Stimulated activated CD4-positive, alpha-beta T cell treated with anti-CD3 and anti-CD28 coated beads, TNF-alpha, amount 100 ng/mL, for 48 hours (primary cell): ENCODE measurements at places on chromosomes 2 and 18.

DNA sequence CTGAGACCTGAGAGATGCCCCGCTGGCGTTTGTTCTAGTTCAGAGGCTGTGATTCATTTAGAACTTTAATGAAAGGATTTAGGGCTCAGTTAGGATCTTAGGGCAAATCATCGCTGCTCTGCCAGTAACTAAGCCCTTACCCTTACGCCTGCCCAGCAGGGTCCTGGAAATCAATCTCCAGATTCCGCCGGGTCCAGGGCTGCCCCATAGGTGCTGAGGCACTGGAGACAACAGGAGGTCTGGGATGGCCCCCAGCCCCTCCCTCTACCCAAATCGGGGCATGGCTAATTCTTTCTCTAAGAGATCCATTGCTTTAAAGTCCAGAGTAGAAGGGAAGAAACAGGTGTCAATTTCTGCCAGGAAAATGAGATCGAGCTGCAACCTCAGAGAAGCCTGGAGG, 83.1 kb downstream of the SDC1 start:
- DNase-seq, result no peak

- DNase-seq, result no peak
Observed at GRCh38 chr2:3885629-3886628, 182.6 kb downstream of the DCDC2C start.

DNA sequence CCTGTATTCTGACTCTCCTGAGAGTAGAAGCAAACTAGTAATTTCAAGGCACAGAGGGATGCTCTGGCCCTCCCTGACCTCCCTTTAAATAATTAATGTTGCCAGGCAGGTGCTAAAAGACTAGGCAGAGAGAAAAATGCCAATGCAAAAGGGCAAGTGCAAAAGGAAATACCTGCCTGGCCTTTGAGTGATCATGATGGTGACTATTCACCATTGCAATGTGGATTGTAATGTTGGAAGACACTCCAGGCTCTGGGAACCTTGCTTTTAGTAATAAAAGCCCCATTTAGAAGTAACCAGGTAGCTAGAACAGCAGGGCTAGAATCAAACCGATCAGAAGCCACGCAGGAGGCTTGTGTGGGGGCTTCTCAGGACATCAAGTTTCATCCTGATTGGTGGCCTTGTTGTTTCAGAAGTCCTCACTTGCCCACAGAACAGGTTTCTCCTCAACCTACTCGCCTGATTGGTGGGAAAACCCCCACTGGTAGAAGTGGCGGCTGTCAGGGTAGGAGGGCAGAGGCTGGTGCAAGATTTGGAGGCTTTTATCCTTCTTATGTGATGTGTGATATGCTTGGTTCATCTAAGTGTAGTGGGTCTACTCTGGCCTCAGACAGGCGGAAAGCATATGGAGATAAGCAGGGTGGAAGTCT, 16.0 kb upstream of the CHRNA1 start:
- no peak for DNase-seq

DNA sequence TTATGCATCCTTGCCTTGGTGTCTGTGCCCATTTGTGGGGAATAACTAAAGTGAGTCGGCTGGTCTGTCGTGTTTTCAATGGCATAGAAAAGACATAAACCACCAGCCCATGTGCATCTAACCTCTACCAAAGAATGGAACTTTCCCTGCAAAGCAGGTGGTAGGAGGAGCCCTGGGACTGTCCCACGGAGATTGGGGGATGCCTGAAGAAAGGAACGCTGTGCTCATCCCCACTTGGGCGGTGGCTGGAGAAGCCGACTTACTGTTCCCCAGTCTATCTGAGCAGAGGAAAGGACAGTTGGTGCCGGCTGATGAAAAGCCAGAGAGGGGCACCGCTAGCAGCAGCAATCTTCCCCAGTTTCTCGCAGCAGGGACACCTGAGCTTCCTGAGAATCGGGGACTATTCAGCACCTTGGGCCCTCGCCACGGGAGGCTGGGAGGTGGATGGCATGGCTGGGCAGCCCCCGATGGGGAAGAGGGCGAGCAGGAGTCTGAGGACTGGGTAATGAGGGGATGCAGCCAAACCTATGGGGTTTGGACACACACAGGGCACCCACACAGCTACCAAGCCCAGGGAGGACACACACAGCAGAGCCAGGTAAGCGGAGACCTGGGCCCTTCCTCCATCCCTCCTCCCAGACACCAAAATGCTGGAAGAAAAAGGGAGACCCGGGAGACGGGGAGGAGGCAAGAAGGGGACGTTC, 53.7 kb upstream of the AGAP1 start:
- no peak for DNase-seq

GRCh38 chr2:241776336-241777169, at the start of gene GAL3ST2:
TSS of gene GAL3ST2 (plus strand) at chr2:241776822. CDS start at chr2:241776956, 134 bp downstream.
- DNase-seq, result no peak

DNA sequence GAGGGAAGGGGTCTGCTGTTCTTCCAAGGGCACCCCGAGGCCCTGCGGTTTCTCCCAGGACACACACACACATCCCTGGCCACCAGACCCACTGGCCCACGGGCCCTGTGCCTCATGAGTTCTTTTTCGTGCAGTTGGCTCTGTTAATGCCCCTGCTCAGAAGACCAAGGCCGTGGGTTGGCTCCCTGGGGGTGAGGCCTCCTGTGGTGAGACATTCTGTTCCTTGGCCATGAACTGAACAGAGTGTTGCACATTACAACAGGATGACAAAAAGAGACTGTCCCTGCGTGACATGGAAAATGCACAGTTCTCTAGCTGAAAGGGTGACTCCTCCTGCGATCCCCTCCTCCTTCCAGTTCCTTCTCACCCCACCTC, 30.7 kb downstream of the SH2D6 start:
- DNase-seq, result no peak

DNA sequence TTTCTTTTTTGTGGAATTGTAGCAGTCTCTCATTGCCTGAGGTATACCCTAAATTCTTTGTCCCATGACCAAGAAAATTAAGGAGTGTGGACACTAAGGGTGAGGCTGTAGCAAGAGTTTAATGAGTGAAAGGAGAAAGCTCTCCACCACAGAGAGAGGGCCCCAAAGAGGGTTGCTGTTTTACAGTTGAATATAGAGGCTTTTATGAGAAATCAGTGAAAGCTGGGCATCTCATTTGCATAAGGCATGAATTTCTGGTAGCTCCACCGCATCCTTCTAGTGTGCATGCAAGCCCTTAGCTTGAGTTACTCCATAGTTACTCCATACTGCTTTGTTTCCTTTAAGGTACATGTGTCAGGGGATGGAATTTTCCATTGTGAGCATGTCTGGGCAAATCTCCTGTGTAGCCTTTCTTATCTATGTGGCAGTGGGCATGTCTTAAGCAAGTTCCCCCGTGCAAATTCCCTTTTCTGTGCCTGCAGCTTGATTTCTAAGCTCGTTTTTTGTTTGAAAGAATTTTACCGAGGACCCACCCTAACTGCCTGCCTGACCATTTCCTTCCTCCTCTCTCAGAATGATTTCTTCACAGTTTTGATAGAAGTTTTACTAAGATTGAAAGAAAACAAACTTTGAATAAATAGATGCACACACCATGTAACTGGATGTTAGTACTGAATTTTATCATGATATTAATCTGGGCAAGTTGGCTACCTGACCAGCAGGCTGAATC, 218.9 kb downstream of the PARD3B start:
- no peak for DNase-seq

- no peak for DNase-seq
Observed at GRCh38 chr2:19744456-19745199, 157.2 kb downstream of the TTC32 start.

DNA sequence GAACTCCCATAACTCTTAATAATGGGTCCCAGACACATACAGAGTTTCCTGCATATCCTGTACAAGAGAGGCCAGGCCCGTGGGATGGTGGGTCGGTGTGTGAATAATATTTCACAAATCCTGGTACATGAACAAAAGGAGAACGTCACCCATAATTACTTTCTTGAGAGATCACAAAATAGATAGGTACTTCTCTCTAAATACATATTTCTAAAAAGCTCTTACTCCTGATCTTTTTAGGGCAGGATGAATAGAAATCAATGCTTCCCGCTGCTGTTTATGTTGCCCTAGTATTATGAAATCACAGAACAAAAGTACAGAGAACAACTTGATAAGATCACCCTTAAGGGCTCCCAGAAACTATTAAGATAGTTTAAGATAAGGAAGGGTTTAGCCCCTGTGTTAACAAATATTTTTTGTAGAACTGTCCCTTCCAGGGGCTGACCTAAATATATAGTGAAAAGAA, 5.4 kb downstream of the IRS1 start:
- DNase-seq, result no peak

- DNase-seq, result no peak
Observed at GRCh38 chr2:3142210-3142609, 235.4 kb downstream of the EIPR1 start.

GRCh38 chr2:216194013-216194412, 84.9 kb downstream of the XRCC5 start:
- DNase-seq, result no peak

DNA sequence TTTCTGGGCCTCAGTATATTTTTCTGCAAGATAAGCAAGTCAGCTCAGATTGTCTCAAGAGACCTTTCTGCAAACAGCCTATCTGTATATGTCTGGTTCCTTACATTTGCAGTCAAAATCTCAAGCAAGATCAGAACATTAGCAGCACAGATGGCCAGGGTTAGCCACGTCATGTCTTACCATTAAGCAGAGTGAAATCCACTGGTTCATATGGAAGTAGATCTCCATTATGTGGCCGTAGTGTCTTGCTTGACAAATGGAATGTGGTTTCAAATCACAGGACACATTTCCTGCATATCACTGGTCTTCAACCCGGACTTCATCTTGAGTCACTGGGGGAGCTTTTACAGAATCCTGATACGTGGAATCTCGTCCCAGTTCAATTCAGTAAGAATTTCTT, 500.2 kb downstream of the FBXO15 start:
- DNase-seq, result no peak

GRCh38 chr2:102129951-102130646, 12.4 kb upstream of the IL1R1 start:
- DNase-seq, result no peak

DNA sequence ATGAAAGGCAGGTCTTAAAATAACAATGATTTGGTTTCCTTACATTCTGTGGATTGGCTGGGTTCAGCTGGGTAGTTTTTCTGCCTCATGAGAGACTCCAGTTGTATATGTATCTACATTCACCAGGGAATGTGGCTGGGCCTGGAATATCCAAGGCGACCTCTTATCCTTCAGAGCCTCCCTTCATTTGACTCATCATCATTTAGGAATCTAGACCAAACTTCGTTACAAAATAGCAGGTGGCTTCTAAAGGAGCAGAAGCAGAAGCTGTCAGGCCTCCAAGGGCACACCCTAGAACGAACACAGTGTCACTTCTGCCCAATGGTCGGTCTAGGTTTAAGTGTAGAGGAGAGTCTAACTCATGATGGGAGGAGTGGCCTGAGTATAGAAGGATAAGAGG, 204.2 kb downstream of the EN1 start:
- DNase-seq, result no peak

GRCh38 chr2:217714287-217714751, 288.5 kb downstream of the TNS1 start:
- no peak for DNase-seq

DNA sequence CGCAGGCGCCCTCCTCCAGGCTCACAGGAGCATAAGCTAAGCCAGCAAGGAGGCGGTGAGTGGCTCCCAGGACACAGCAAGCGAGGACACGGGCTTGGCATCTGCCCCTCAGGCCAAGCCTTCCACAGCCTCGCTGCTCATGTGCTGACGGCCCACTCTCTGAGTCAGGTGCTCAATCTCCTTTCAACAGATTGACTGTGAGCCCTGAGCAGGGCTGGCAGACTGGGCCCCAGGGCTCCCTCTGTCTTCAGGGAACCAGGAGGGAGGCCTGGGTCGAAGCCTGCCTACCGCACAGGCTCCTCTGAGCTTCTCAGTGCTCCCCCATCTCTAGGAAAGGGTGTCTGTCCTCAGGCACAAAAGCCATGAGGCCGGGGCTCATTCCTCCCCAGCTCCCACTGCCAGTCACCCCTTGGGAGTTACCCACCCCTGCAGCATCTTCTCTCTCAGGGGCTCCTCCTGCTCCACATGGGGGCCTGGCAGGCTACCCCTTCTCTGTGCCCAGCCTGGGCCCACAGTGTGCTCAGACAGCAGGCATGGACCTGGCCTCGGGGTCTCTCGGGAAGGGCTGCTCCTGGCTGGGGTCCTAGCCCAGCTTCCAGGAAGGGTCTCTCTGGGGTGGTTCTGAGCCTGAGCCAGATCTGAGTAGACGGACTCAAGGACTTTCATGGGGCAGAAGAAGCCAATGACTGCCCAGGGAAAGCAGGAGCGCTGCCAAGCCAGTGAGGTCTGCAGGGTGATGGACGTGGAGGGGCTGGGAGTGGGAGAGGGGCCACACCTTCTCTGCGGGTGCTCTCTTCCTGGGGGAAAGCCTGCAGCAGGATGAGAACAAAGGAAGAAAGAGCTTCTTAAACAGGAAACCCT, 138.0 kb upstream of the GPC1 start:
- no peak for DNase-seq

DNA sequence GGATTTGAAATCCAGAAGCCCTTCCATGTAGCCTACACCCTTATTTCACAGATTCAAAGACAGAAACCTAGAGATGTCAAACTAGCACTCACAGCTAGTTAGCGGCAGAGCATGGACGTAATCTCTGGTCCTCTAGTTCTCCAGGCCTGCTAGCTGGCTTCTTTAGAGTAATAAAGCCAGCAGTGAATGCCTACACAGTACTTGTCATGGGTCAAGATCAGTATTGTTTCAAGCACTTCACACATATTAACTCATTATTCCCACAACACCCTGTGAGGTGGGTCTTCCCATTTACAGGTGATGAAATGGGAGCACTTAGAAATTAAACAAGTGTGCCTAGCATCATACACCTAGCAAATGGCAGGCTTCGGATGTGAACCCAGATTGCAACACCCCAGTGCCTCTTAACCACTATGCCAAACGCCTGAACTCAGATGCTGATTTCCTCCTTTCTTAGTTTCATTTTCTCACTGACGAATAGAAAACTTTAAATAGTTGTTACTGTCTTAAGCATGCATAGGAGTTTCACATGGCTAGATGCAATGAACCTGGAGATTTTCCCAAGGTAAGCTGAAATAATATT, 14.5 kb upstream of the ZBTB14 start:
- no peak for DNase-seq

DNA sequence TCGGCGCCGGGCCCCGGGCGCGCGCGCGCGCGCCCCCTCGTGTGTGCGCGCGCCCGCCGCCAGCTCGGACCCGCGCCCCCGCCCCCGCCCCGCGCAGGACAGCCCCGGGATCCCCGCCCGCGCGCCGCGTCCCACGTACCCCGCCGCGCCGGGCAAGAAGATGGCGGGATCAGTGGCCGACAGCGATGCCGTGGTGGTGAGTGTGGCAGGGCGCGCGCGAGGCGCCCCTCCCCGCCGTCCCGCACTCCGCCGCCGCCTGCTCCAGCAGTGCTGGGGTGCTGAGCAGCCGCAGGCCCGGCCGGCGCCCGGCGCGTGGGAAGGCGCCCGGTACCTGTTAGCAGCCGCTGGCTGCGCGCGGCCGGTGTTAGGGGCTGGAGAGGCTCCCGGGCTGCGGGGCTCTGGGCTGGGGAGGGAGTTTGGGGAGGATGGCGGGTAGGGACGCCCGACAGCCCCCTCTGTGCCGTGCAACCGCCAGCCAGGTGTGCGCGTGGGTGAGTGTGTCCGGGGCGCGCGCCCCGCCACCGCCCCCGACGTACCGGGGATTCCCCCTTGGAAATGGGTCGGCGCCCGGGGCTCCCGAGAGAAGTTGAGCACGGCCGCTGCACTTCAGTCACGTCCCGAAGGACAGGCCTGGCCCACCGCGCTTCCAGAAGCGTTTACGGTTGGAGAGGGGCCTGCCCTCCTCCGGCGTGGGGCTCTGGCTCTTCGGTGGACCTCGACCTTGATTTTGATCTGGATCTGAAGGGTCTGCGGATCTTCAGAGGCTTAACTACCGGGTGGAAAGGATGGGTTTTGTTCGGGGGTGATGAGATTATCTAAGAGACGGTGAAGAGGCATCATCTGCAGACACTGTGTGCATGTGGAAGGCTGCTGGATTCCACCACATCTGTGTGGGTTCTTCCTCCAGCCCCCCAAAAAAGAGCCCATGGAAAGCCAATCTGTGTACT, 697 bp downstream of the LGALSL start:
- no peak for DNase-seq
